Activated T-cell treated with anti-CD3 and anti-CD28 coated beads for 48 hours (primary cell): ENCODE measurements at places on chromosomes 11 and 22.

DNA sequence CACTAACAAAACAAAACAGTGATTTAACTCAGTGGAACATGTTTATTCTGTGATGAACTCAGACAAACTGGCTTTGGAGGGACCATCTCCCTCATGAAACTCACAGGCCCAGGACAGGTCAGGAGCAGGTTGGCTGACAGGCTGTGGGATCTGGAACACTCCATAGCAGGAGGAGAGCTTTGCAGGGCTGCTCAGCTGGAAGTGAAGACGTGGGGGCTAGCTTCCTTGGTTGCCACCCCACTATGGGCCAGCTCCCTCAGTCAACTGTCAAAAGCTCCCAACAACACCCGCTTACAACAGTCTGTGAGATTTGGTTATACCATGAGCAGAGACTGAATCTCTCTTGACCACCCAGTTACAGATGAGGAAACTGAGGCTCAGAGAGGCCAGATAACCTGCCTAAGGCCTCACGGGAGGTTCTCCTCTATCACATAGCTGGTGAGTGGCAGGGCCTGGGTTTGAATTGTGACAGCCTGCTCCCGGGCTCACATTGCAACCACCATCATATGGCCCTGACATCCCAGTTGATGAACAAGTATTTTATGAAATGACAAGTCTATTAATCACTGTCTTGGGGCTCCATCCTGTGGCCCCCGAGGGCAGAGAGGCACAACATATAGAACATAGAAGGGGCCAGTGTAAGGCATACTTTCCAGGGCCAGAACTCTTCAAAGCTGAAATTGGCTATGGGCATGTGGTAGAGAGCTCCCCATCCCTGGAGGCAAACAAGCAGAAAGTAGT lies 473.4 kb downstream of the MN1 start:
- DNase-seq: no peak

DNA sequence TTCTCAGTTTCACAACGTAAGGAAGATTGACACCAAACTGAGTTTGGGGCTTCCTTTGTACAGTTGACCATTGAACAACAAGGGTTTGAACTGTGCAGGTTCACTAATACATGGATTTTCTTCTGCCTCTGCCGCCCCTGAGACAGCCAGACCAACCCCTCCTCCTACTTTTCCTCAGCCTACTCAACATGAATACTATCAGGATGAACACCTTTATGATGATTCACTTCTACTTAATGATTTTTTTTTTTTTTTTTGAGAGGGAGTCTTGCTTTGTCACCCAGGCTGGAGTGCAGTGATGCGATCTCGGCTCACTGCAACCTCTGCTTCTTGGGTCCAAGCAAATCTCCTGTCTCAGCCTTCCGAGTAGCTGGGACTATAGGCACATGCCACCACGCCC lies 14.6 kb downstream of the RBM4 start:
- DNase-seq: no peak

DNA sequence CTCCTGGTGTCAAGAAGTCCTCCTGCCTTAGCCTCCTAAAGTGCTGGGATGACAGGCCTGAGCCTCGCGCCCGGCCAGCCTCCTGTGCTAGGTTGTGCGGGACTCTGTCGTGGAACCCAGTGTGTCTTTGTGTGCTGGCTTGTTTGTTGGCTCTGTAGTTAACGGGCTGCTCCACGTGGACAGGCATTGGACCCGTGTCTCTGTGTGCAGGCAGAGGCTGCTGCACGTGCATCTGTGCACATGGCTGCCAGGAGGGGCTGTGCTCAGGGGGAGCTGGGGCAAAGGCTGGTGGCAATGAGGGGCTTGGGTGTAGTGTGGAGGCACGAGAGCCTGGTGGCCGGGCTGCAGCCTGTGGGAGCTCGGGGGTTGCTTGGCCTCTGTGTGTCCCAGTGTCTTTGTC lies 121.3 kb upstream of the ALDH3B2 start:
- no peak for DNase-seq

DNA sequence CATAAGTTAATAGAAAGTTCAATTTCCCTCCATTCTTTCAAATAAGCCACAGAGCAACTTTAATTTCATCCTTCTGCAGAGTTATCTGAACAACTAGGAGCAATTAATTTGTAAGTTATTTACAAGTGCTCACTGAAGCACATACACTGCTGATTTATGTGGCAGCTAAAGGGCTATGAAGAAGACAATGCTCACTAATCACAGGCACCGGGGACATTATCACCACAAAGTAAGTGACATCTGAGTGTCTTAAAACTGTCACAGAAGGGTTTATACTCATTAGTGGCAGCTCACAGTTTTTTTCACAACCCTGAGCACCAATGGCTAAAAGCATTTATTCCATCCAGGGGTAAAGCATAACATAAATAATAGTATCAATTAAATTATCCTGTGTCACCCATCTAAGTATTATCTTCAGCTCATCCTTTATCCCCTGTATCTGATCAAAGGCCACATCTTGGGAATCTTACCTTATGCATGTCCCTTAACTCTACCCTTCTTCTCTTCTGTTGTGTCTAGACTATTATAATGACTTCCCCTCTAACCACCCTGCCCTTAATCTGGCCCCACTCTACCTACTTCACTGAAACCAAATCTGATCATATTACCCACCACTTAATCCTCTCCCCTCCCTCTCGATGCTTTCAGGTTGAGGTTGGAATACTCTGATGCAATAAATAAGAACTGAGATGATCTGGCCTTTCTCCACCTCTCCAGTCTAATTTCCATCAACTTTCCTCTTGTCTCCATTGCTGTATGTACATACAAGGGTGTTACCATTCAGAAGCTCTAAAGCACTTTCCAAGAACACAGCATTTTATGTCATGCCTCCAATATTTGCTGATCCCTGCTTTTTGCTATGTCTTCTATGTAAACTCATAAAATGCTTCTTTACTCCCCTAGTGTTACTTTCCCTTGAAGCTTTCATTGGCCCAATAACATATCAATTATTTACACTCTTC lies 252.7 kb downstream of the CASP12 start:
- no peak for DNase-seq

GRCh38 chr11:109241988-109242536 lies 179.9 kb upstream of the C11orf87 start:
- no peak for DNase-seq

GRCh38 chr11:36385121-36385970 lies 89.3 kb downstream of the PRR5L start:
- no peak for DNase-seq

- no peak for DNase-seq
Observed at GRCh38 chr11:76604626-76605241, 65.8 kb downstream of the LRRC32 start.

DNA sequence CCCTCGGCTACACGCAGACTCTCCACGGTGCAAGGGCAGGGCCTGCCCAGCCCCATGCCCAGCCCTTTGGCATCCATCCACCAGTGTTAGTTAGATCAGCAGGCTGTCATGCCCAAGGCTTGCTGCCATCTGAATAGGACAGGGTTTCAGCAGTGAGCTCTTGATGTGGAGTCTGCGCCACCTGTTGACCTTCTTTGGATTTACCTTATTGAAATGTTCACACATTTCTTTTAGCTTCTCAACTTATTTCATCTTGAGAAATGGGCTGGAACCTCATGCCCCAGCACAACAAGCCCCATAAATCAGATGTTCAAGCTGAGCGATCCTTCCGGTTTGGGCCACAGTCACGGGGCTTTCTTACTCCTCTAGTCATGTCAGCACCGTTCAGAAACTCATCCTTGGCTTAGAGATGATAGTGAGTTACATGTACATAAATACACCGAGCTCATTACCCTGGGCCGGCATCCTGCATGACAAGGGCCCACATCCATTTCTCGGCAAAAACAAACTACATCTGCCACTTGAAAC lies 61.7 kb downstream of the PARVB start:
- no peak for DNase-seq

GRCh38 chr11:20754933-20755332 lies 85.5 kb downstream of the NELL1 start:
- DNase-seq: no peak

DNA sequence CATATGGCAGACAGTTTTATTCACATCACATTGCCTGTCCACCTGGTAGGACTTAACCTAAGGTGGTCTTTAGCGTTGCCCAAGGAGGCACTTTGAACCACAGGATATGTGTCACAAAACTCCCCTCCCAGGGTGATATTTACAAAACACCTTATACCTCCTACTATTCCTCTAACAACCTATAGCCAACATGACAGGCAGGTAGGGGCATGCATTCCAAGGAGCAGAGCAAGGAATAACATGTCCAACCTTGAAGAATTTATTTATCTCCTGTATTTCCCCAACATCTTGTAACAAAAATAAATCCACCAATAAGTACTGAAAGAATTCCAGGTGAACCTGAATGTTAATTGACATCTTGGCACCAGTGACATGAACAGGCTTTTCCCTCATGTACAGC lies 60.5 kb downstream of the SVIP start:
- no peak for DNase-seq

- no peak for DNase-seq
Observed at GRCh38 chr11:46362156-46363030, 15.1 kb downstream of the DGKZ start.

DNA sequence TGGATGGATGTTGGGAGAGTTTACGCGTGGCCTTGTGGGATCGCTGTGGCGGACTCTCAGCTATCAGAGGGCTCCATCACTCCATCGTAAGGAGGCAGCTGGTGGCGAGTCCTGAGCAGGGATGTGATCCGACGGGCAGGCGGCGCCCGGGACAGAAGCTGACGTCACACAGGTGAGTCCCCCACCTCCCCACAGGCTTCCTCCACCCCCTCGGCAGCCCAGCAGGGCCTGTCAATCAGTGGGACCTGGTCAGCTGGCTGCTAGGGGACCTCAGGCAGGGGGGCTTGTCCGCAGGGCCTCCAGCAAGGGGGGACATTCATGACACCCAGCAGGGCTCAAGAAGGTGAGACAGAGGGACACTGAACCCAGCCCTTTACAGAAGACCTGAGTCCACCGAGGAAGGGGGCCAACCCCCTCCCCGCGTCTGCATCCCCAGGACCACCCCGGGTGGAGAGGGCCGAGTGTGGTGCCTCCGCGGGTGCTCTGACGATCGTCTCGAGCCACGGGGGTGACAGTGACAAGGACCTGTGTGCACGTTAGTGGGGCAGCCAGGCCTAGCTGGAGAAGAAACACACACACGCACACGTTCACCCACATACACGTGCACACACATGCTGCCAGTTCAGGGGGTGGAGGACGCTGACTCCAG lies 7.1 kb downstream of the HRAS start:
- DNase-seq: no peak
